ENCODE measurements at places on chromosomes 3 and 15. TPM values are rescaled to one million over a fixed set of nuclear protein-coding genes. Genes with fewer than 3 reads are reported as not detected.

- peak; percentile 12 for DNase-seq
Observed at GRCh38 chr3:172987273-172987672, 153.8 kb downstream of the SPATA16 start.

DNA sequence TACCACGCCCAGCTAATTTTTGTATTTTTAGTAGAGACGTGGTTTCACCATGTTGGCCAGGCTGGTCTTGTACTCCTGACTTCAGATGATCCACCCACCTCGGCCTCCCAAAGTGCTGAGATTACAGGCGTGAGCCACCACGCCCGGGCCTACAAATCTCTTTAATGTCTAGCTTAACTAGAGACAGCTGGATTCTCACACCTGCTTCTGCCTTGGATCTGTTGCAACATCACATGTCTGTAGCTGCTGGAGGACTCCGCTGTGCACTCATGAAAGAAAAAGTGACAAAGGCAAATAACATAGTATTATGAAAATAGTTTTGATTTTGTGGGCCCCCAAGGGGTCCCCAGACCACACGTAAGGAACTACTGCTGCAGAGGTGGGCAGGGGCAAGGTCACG is 85.9 kb downstream of the NCEH1 start:
- no peak for DNase-seq

DNA sequence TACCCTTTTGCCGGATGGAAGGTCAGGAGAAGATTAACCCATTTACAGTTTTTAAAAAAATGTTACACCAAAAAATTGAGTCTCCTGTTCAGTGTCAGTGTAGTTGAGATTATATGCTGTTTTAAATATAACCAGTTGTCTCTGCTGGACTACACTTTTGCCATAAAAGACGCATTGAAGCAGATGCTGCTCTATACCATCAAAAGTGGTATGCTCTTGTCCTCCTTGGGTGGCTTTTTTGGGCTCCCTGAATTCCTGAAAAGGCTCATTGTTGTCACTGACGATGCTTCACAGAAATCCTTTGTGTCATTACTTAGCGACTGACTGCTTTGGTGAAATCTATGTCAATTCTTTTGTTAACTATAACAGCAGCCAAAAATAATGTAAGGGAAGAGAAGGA is 133.9 kb upstream of the SKOR1 start:
- no peak for DNase-seq

GRCh38 chr3:105719791-105720190 is 149.0 kb downstream of the CBLB start:
- peak; percentile 74 for DNase-seq

DNA sequence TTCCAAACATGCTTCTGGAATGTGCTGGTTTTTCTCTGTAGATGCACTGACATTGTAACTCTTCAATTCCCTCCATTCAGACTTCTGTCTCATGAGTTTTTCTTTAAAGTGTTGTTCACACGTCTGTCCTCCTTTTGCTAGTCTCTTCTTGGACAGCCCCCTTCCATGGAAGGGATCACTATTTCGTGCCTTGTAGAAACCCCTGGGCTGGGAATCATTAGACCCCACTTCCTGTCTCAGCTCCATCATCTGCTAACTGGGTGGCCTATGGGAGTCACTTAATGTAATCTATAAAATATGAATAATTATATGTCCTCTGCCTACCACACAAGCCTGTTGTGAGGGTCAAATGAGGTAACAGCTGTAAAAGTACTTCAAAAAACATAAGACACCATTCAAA is 110.6 kb downstream of the THSD4 start:
- no peak for DNase-seq

DNA sequence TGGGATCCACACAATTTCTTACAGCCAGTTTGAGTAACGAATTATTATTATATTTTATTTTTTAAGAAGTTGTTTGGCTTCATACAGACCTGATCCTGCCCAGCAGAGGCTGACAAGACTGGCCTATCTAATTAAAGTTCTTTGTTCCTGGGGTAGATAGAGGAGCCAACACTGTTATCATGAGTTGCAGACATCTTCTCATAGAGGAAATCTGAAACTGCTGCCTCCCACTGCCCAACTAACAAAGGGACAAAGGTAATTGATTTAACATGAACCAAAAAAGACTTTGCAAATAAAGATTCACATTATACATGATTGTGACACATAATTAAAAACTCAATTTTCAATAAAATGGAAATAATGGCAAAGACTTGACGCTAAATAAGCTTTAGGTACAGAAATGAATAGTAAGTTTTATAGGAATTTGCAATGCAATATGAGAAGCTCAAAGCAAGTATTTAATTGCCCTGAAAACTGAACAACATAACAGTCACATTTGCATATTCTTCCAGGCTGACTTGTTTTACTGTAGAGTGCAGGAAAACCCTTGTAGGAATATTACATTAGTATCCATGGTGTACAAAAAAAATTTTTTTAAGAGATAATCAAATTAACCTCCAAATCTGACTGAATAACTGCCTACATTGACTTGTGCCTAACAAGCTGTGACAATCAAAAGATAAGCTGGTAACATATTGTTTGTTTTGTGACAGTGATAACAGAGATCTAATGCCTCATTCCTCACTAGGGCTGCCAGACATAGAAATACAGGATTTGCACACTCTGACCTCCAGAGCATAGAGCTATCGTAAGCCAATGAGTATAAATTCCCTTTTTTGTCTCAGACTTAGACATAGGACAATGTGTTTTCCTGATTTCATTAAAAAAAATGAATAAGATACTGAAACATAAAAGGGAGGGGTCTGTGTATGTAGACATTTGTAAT is 273.2 kb downstream of the MFSD1 start:
- no peak for DNase-seq

DNA sequence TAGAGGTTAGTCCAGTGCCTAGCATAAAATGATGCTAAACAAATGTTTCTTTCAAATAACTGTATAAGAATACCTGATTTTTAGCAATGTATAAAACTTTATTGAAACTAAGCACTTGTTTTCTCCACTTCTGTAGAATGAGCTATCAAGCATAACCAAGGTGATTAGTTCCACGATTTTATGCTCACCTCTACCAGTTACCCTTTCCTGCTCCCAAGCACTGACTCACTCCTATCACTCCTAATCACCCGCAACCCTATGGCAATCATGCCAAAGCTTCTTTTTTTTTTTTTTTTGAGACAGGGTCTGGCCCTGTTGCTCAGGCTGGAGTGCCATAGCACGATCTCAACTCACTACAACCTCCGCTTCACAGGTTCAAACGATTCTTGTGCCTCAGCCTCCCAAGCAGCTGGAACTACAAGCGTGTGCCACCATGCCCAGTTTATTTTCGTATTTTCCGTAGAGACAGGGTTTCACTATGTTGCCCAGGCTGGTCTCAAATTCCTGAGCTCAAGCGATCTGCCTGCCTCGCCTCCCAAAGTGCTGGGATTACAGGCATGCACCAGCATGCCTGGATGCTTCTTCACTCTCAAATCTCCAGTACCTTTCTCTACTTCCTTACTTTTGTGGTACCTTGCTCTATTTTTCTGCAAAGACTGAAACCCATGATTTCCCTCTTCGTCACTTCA is 3.9 kb downstream of the HSPBAP1 start:
- DNase-seq, result peak; percentile 75

Gene ADAMTS17
- total RNA-seq, result 2.0 TPM

- DNase-seq, result no peak
Observed at GRCh38 chr15:67468416-67468815, 52.5 kb upstream of the C15orf61 start.

DNA sequence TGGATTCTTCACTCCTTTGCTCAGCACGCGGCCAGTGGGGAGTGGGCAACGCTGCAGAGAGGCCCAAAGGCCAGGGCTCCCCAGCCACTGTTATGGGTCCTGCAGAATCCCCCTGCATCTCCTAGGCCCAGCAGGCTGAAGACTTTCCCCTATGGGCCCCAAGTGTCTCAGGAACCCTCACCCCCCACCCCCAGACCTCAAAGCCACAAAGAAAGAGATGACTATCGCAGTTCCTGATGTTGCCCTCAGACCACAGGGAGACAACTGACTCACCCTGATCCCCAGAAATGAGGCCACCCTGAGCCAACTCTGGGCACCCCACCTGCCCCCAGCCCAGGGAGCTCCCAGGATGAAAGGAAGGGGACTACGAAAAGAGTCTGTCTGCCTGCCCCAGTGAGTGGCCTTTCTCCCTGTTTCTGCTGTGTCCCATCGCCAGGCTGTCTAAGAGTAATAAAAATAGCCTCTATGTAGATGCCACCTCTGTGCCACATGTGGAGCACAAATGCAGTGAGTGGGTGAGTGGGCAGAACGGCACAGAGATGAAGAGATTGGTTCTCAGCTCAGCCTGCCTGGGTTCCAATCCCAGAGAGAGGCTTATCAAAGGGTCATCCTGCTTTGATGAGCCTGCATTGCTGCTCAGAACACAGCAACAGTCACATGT is 283.0 kb downstream of the UACA start:
- DNase-seq, result no peak

DNA sequence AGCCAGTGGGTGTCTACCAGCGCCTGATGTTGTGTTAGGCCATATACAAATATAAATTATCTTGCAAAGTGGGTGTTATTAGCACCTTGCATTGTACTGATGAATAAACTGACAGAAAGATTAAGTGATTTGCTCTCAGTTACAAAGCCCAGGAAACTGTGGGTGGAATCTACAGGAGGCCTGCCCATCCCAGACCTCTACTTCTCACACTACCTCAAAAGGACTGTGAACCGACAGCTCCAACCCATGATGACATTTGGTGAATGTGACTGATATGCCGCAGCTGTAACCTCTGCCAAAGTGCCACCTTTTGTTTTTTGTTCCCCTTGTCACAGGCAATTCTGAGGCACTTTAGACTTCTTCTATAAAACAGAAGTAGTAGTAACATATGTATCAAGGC is 43.7 kb upstream of the KCNMB2 start:
- no peak for DNase-seq

DNA sequence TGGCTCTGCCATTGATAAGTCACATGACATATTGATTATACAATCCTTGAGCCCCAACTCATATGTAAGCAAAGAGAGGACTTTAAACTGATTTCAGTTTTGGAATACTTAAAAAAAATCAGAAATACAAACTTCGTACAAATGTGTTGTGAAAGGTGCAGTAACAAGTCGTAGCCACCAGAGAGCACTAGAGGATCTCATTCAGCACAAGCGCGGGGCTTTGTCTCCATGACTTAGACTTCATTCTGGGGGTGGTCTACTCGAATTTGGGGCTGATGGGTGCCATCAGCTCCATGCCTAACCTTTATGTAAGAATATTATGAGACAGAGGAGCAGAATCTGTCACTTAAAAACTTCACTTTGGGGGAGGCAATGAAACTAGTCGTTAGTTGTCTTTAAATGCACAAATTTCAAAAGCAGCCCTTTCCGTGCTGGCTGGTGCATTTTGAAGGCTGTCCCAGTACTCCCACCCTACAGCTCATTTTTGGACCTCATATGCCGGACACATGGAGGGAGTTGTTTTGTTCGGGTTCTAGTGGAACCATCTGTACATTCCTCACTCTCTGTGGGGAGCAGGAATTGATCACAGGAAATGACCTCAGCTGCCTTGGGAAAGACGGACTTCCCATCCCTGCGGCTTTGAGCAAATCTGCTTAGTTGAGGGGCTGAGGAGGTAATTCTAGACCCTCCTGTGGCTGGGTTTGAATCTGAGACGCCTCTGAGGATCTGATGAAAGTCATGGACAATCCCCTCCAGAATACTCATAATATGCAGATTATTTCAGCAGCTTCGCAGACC is 27.5 kb upstream of the MASP1 start:
- DNase-seq, result peak; percentile 48

Gene TADA3
- total RNA-seq, result 78.5 TPM

Gene CMTM8
- total RNA-seq, result 1.2 TPM

DNA sequence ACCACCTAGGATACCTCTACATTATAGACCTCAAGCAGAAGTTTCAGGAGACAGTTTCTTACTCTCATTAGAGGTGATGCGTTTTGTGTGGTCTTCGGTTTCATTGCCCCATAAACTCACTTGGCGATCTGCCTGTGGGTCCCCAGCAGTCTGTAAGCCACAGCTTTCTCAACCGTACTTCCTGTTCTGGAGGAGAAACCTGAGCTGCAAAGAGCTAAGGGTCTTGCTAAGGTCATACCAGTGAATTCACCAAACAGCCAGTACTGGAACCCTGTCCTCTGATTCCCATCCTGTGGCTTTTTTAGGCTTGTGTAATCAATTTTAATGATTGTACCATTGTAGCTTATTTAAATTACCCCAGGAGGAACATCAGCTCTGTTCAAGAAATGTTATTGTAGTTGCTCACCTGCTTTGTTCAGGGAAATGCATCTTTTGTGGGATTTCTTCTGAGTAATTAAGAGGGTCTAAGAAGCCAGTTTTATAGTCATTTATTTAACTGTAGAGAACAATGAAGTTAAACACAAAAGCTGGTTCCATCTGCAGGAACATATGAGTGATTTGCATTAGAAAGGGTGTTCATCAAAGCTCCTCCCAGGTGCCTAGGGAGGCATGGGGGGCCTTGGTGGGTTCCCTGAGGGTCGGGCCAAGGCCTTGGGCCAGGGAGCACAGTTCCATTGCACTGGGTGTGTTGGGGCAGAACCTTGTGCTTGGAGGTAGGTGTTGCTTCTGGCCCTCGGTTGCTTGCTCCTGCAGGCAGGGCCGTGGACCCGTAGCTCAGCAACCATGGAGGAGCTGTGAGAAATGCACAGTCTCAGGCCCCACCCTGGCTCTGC is 69.6 kb downstream of the APBA2 start:
- no peak for DNase-seq

Gene FYTTD1
- total RNA-seq, result 37.9 TPM

DNA sequence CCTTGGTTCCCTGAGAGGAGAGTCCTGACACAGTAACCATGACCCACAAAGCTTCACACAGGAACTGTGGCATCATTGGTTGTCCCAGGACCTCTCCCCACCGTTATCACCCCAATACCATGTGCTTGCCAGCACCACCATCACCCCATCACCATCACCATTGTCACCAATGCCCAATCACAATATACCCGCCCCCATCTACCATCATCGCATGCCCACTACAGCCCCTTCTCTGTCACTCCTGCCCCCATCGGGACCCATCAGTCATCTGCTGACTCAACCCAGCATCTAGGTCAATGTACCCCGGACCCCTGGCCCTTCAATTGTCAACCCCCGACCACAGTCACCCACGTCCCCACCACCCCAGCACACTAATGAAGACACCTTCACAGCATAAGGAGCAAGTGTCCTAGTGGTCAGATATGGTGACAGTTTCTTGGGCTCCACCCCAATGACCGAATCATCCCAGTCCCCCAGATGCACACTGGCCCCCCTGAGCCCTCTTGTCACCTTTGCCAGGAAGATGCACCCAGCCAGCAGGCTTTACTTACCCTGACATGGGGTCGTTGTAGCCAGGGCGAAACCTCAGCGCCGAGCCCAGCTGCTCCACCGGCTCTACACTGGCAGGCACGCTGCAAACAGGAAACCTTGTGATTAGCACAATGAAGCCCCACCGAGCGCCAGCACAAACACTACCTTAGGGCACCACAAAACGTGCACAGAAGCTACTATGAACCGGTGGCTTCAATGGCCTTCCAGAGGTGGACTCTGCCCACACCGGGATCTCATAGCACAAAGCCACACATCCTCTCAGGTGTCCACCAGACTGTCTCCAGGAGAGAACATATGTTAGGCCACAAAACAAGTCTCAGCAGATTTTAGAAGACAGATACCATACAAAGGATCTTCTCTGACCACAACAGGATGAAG is 25.1 kb downstream of the SHISA5 start:
- DNase-seq, result no peak

GRCh38 chr15:52011711-52012144 is 7.3 kb upstream of the MAPK6 start:
- no peak for DNase-seq

Measured in bronchial epithelial cell (primary cell).